ENCODE measurements at places on chromosomes 3 and 15.

- DNase-seq: no peak
Observed at GRCh38 chr3:112656043-112656442, 15.1 kb upstream of the CCDC80 start.

- no peak for DNase-seq
Observed at GRCh38 chr3:149717391-149718056, 34.8 kb downstream of the COMMD2 start.

DNA sequence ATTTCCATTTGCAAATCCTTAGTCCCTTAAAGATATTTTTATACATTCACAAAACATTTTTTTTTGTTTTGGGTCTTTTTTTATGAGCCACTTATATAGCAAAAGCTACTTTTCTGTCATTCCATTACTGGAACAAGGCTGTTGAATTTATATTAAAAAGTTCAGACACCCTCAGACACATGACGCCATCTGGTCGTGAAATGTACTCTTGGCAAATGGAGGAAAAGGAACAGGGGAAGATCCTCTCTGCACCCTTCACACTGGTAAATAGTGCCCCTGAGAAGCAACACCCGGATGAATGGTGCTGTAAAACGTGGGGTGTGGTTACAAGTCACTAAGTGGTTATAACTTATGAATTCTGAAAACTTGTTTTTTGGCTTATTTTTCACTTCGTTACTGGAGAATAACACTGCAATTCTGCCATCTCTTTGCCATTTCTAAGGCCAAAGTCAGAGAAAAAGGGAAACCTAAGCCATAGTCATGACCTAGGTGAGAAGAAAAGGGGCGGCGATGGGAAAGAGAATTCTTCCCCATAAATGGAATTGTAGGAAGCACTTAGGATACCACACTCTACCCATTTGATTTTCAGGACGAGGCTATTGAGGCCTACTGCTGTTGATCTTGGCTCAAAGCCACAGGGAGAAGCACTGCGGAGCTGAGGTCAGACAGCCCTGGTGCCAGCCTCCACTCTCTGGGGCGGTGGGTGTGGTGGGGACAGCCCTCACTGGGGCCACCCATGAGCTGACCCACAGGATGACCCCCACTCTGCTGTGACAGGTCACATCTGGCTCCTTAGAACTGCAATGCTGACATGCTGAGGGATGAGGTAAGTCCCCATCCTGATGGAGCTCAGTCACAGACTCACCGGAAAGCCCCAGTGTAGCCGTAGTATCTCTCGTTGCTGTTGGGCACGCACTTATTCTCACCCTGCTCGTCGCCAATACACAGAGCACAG, 21.9 kb downstream of the LTF start:
- DNase-seq: no peak

DNA sequence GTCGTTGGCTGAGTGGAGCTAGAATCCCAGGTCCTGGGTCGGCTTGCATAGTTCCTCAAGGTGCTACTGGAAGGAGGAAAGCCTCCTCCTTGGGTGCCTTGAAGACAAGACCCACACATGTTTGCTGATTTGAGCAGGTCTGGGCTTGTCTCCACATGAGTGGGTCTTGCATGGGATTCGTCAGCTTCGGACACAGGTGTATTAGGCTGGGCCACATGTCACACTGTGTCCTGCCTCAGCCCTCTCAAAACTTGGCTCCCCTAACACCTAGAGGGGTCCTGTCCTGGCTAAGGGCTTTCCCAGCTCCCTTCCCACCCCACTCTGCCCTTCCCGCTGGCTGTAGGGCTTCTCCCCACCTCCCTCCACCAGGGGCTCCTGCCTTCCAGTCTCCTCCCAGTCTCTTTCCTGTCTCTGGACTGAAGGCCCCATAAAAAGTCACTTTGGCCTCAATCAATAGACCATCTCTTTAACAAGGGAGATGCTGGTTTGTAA, 73.0 kb upstream of the ADPGK start:
- no peak for DNase-seq

GRCh38 chr3:108006077-108006771, 84.6 kb downstream of the CD47 start:
- DNase-seq: no peak

DNA sequence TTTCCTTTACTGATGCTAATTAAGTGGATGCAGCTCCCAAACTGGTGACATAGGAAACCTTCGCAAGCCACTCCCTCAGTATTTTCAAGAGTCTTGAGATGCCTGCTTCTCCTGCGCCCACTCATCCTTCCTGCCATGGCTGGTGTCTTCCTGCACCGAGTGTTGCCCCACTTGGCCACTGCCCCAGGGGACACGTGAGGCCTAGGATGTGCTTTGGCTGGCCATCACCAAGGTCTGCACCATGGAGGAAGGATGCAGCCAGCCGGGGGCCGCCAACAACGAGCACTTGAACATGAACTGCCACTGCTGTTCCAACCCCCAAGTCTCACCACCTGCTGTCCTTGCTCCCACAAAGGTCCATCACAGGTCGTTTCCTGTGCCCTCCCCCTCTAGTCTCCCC, 34.1 kb downstream of the EPHB3 start:
- DNase-seq: no peak

All from amygdala (tissue), 56 donors.